CD4-positive, alpha-beta T cell treated with Interferon alpha-2 for 1 hour (primary cell): ENCODE measurements at places on chromosomes 1 and 21.

DNA sequence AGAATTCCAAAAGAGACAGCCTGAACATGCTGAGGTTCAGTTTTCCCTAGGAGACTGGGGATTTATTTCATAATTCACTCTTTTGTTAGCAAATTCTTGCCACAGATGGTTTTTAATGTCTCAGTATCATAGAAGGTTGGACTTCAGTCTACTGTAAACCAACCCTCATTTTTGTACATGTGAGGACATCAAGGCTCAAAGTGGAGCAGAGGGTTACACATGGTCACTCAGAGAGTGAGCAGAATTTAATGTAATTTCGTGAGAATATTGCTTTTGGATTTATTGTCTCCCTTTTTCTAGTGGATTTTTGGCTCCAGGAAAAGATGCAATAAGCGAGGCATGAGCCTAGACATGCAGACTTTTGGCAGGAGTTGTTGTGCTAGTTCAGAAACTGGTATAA, 210.8 kb upstream of the JUN start:
- no peak for DNase-seq

DNA sequence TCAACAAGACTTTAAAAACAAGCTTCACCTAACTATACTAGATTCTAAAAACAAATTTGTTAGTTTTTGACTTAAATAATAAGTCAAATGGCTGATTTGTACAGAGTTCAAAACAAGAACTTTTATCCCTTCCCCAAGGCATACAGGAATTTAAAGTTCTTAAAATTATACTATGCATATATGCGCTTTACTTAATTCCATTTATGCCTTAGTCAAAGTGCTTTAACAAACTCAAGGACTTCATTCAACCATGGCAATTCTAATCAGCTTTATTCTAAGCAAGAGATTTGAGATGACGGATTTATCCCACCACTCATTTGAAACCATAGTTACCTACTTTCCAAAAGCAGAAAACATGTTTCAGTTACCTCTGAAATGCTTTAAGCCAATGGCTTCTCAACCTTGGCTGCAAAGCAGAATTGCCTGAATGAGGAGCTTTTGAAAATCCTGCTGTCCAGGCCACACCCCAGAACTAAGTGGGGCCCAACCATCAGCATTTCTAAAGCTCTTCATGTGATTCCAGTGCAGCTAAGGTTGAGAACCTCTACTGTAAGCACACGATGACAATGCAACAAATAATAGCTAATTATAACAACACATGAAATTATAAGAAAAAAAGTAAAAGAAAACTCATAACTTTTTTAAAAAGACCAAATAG, 44.6 kb downstream of the TTLL7 start:
- DNase-seq = no peak

DNA sequence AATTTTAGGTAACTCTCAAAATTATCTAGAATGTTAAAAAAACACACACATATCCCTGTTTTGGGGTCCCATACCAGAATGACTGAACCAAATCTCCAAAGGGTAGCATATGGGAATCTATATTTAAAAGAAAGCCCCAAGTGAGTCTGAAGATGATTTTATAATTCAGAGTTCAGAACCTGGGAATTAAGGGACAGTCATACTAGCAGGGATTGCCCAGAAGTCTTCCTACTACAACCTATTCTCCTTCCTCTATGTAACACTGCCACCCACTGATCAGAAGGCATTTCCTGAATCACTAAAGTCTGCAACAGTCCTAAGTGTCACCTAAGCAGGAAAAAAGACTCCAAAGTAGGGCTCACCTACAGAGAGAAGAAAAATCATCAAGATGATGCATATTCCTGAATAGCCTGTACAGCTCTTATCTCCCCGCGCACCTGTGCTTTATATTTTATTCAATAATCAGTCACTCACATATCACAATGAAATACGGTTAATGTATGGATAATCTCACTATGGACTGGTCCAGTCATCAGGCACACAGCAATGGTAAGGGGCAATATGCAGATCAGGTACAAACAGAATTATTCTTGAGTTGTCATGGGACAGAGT, 4.9 kb downstream of the RGS1 start:
- peak; percentile 38 for DNase-seq

DNA sequence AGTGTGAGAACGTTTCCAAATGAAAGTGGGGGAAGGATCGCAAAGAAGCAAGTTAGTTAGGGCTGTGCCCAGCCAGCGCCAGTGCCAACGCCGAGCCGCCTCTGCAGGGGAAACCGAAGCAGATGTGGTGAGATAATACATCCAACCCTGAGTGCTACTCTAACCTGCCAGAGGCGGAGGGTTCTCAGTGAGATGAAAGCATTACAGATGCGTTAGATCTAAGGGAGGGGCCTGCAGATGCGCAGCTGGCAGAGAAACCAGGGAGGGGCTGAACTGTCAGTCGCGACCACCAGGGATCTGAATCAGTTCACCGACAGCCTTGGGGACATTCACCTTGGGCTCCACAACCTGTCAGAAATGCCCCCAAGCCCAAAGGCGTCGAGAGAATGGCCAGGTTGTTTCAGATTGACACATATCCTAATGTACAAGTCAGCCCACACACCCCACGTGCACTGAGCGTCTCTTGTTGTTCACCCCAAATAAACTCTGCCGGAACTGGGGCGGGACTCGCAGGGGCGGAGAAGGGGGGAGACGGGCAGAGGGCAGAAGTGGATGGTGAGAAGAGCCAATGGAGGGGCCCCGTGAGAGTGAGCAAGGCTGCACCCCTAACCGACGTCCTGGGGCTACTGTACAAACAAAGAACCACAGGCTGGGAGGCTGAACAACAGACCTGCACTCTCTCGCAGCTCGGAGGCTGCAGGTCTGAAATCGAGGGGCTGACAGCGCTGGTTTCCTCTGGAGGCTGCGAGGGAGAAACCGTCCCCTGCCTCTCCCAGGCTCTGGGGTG, 8.7 kb upstream of the UMODL1 start:
- DNase-seq = peak; percentile 93

DNA sequence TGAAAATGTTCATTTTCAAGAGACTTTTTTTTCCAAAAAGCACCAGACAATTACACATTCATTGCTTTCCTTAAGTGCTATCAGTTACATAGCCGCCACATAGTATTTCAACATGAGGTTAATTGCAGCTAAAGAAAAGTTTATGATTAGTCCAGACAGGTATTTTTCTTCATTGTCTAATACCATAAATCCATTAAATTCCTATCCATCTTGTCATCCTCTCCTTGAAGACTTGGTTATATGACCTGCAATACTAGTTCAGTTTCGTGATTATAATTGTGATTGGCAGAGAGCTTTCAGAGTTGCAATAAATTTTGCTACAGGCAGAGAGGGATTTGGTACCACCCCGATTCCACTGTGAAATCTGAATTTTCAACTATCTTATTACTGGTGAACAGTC, 437.7 kb downstream of the GPATCH2 start:
- DNase-seq = no peak

DNA sequence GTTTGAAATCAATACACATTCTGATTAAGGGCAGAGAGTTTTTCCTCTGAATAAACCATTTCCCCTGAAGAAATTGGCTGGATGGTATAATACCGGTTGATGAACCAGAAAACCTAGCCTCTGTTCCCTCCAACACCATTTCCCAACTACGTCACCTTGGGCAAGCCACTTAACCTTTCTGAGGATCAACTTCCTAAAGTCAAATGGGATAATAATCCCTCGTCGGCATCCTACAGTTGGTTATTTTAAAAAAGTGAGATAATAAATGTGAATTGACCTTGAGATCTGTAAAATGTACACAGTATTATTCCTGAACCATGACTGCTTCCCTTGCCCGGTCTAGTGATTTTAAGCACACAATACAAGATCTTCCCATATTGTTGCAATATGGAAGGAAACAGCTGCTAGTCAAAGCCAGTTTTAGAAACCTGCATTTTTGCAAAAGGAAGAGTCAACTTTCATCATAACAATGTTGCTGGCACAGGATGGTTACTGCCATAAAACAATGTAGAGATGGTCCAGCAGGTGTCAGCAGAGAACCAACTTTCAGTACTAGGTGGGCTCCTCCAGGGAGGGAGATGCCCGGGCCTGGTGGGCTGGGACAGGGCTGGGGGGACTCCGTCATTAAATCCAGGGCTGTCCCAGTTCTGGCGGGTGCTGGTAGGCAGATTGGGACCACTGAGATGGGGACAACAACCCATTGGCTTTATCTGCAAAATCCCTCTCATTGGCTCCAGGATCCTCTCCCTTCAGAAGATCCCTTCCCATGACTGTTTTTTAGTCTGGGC, 5.2 kb upstream of the HLX start:
- DNase-seq = no peak

GRCh38 chr1:152466217-152466616, 44.4 kb upstream of the LCE5A start:
- DNase-seq = no peak

DNA sequence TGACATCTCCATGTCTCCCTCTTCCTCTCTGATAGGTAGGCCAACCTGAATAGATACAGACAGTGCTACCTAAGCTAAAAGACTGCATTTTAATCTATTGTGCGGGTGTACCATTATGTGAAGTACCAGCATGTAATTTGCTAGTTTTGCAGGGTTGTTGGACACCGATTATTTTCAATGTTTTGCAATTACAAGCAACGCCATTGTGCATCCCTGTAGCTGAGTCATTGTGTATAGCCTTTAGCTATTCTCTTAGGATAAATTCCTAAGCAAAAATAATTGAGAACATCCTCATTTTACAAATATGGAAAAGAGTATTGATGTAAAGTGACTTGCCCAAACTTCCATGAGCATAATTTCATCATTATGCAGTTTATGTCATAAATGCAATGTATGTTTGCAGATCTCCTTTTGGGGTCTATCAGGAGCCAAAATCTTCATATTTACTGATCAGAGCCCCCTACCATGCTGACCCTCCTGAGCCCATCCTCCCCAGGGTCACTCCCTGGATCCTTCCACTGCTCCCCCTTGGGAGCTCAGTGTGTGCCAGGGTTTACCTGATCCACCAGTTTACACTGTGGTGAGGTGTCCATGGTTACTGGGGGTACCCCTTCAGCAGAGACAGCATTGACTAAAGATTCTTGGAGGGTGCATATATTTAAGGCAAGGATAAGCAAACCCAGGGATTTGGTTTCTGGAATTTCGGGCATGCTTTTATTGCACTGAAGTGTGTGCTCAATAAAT, 80.6 kb downstream of the CCDC185 start:
- no peak for DNase-seq

DNA sequence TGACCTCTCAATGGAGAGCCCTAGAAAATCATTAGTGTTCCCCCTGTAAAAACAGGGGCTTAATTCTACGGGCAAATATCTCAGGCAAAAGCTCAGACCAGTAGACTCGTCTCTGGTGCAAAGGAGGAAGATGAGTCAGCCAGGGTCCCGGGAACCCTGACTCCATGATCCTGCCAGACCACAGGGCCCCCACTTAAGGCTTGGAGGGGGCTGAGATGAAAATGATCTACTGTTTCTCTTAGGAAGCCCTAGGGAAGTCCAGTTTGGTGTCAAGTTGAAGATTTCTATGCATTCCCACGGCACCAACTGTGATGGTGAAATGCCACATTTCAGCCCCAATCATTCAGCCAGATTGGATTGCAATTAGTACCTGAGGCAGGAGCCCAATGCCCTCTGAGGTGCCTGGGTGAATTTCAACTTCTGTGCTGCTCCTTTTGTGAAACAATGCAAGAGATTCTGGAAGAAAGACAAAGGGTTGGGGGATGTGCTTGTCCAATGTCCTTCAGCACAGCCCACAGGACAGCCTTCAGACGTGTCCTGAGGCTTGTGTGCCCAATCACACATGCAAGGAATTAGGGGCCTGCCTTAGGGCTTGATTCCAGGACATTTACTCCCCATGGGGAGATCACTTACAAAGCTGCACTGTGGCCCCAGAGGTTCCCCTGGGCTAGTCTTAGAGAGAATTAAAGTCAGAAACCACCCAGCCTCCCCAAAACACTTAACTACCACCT, 18.1 kb downstream of the NAV1 start:
- no peak for DNase-seq

GRCh38 chr1:172733815-172734214, 74.9 kb downstream of the FASLG start:
- no peak for DNase-seq

- no peak for DNase-seq
Measured at GRCh38 chr1:182301467-182302198, 90.0 kb downstream of the GLUL start.

DNA sequence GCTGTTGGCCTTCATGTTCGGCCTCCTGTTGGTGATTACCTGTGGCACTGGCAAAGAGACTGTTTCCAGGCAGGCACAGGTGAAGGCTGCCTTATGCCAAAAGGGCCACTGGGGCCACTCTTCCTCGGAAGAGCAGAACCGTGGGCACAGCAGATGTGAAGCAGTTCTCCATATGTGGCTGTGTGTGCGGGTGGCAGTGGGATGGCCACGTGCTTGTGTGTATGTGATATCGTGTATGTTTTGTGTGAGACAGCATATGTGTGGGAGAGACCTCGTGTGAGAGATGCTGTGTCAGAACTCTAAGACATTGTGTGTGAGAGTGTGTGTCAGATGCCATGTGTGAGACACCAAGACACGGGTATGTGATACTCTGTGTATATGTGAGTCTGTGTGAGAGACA, 53.4 kb upstream of the KDM4A start:
- no peak for DNase-seq

- no peak for DNase-seq
Measured at GRCh38 chr1:229947968-229948367, 119.1 kb upstream of the GALNT2 start.

DNA sequence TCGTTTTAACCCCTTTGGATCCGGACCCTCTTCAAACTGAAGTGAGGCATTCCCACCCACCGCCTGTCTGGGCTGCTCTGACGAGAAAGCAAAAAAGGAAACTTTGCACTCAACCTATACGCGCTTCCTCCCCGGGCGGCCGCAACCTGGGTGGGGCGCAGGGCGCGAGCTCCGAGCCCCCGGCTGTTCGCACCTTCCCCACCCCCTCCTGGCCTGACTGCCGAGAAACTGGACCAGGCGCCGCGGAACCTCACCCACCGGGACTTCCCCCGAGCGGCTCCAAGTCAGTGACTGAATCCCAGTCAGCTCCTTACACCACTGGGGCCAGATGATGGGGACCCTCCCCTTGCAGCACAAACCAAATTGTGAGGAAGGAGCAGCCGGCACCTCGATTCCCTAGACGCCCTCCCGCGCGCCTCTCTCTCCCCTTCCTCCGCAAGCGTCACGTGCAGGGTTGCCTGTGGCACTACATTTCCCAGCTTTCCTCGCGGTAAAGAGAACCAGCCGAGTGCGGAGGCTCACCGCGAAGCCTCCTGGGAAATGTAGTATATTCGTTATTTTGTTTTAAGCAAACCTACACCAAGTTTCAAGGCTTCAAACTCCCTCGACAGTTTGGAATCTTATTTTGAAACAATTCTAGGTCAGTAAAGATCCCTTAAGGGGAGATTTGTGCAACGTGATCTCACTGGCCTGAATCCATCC, at the start of gene RAB29:
RAB29 (minus strand) TSS at position 468 of the 702 bp plus-strand sequence. CDS start 526 bp downstream, outside the sequence.
- peak; percentile 89 for DNase-seq

- no peak for DNase-seq
Measured at GRCh38 chr1:202329891-202330290, 11.8 kb downstream of the UBE2T start.
